Right lung (tissue), 10 donors: ENCODE measurements at places on chromosomes 6 and 20. TPM values are rescaled to one million over a fixed set of nuclear protein-coding genes. Genes with fewer than 3 reads are reported as not detected.

DNA sequence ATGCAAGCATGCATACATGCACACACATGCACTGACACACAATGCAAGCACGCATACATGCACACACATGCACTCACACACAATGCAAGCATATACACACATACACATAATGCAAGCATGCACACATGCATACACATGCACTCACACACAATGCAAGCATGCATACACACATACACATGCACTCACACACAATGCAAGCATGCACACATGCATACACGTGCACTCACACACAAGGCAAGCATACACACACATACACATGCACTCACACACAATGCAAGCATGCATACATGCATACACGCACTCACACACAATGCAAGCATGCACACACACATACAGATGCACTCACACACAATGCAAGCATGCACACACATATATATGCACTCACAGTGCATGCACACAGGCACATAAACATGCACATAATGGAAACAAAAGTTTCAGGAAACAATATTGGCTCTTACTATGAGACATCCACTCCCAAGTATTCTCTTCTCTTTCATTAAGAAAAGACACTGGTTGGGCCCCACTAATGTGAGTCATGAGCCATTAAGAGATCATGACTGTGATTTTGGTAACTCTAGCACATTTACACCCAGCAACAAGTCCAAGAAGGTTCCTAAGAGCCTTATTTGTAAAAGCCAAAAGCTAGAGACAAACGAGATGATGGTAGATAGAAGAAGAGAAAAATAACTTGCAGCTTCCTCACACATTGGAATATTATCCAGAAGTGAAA is 22.2 kb downstream of the APCDD1L start:
- DNase-seq, result no peak

- no peak for DNase-seq
Observed at GRCh38 chr6:35454391-35455110, 2.4 kb downstream of the FANCE start.

DNA sequence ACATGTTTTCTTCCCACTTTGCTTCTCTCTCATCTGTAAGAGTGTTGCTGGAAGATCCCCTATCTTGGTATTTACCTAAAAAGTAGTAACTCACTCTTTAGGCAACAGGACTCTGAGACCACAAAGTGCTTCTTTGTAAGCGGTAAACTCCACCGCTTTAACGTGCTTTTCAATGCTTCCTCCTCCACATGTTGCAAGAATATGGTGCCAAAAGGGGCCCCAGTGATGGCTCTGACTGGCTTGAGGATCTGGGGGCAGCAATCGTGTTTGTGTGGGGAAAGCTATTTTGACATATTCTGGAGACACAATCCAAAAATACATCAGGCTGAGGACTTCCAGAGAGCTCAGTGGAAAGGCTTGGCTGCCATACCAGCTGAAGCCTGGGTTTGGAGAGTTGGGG is 12.4 kb upstream of the CPNE5 start:
- no peak for DNase-seq

DNA sequence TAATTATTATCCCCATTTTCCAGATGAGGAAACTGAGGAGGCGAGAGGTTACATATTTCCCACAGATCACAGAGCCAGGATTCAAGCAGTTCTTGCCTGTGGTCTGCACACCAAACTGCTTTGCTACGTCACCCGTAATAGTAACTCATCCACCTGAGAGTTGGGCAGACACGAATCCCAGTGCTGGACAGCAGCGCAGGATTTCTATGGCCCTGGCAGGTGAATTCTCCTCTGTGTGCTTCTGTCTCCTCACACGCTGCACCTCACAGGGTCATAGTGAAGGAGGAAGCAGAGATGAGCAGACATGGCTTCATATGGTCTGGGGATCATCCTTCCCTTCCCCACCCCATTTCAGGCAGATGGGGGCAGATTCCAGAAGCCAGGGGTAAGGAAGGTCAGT is 127.0 kb upstream of the LRFN2 start:
- DNase-seq, result no peak

- DNase-seq, result no peak
Observed at GRCh38 chr6:137426007-137426689, 68.0 kb downstream of the OLIG3 start.

DNA sequence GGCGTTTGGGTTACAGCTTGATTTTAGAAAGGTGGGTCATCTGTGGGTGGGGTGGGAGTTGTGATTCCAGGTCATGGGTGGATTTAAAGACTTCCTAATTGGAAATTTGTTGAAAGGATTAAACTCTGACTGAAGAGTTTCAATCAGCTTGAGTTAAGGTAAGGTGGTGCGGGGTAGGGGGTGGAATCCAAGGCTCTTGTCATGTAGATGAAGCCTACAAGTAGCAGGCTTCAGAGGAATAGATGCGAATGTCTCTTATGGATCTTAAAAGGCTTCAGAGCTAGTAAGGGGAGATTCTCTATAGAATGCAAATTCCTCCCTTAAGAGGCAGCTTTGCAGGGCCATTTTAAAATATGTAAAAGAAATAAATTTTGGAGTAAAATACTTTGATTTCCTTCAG is 645.3 kb downstream of the FRK start:
- DNase-seq, result no peak

DNA sequence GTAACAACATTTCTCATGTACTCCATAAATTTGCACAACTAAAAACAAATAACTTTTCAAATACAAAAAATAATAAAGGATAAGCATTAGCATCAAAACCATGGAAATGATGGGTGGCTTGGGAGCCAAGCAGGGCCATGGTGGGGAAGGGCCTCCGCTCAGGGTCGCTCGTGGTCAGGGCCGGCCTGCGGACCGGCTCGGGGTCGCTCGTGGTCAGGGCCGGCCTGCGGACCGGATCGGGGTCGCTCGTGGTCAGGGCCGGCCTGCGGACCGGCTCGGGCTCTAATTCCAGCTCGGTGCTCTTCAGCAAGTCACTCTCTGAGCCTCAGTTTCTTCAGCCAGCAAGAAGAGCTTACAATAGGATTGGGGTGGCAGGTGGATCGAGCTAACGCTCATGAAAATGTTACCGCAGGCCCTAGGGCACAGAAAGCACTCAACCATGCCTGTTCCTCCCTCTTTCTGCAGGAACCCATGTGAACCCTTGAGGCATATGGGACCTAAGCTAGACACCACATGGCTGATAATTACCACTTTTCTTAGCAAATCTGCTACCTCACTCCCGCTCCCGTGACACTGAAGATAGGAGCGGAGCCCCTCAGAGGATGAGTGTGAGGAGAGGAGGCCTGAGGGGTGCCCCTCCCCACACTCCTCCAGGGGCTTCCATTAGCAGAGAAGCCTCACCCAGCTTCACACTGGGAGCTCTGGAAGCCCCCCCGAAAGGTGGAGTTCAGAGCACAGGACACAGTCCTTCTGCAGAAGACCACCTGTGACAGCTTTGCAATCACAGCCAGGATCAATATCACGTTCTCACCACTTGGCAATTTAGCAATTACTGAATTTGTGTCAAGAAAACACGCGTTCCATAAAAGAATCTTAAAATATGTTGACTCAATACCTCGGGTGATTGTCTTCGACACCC is 103.0 kb downstream of the PSMB1 start:
- DNase-seq, result no peak

GRCh38 chr6:22353101-22353500 is 56.3 kb upstream of the PRL start:
- DNase-seq, result no peak

DNA sequence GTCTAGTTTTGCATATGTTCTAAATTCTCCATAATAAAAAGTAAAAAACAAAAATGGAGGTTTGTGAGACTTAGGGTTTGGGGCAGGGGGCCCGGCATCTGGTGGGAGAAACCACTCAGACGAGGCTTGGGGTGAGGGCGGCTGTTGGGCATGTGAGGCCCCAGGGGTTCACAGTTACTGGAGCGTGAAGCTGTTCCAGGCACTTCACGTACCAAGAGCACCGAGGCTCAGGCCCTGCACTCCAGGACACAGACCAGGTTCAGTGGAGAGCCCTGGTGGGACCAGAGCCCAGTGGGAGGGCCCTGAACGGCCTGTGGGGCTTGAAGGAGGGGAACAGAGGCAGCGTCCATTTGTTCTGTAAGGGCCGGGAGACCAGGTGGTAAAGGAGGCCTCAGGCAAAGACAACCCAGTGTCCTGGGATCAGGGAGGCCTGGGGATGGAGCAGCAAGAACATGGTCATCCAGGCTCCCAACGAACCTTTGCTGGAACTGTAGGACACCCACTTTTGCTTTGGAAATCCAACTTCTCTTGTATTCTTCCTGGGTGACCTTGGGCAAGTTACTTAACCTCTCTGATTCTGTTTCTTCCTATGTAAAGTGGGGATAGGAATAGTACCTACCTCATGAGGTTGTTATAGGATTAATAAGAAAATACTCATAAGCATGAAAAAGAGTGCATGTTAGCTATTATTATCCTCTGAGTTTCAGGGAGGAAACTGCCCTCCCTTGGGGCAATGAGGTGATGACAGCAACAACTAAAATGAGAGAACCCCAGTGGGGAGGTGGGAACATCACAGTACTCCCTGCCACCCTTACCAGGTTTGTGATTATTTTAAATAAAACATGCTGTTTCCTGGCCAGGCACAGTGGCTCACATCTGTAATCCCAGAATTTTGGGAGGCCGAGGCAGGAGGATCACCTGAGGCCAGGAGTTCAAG is 1.1 kb upstream of the FGD2 start:
- DNase-seq, result no peak

GRCh38 chr20:44884907-44885391 is 556 bp upstream of the YWHAB start:
- DNase-seq, result no peak

DNA sequence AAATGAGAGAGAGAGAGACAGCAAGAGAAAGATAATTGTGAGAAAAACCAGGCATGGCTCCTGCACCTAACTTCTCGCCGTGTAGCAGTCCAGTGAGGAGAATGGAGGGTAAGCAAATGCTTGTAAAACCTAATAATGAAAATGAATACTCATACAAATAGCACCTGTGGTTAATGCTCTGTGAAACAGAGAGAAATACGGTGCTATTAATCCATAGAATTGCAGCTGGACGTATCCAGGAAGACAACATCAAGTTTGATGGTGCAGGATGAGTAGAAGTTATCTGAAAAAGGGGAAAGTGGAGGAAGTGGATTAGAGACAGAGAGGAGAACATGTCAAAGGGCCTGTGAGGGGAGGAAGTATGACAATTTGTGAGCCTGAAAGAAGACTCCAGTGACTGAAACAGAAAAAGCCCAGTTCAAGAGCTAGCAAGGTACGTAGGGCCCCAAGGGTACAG is 89.4 kb upstream of the PAK5 start:
- DNase-seq, result no peak

DNA sequence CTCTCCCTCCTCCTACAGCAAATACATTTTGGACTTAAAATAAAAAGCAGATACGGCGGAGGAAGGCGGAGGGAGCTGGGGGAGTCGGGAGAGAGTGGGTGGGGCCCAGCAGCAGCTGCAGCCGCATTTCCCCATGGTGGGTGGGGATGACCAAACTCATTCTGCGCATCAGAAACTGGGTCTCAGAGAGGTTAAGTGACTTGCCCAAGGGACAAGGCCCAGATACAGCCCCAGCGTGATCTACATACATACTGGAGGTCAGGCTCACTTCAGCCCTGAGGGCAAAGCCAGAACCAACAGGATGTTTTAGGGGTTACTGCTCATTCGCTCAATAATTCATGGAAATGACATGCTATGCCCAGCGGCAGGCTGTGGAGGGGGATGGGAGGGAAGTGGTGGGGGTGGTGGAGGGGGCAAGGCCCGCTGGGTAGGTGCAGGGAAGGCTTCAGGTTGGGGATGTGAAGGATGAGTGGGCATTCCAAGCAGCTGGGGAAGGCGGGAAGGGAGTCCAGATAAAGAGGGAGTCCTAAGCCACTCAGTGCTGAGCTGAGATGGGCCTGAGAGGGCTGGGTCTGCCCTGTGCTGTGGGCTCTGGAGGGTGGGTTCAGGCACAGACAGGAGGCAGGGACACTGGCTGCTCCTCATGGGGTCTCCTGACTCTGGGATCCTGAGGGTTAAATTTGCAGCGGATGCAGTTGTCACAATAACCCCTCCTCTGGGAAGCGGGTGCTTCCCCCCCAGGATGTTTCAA is 31.0 kb downstream of the DLGAP4 start:
- no peak for DNase-seq

GRCh38 chr6:37913210-37913609 is 93.7 kb downstream of the ZFAND3 start:
- DNase-seq, result no peak

NECAB3 gene
- polyA plus RNA-seq, result 19.3 TPM

CLPSL1 gene
- not detected for polyA plus RNA-seq

ZNF451 gene
- polyA plus RNA-seq, result 42.8 TPM

PARD6B gene
- polyA plus RNA-seq, result 5.9 TPM

OXT gene
- not detected for polyA plus RNA-seq

SLC2A10 gene
- 21.0 TPM for polyA plus RNA-seq
